Pancreas (tissue), 10 donors: ENCODE measurements at places on chromosomes 1 and 21. TPM values are rescaled to one million over a fixed set of nuclear protein-coding genes. Genes with fewer than 3 reads are reported as not detected.

Gene KIF14
- total RNA-seq, result 0.15 TPM

Gene VPS72
- total RNA-seq, result 29.0 TPM

- no peak for DNase-seq
- H3K36me3 ChIP-seq, result no peaks in the 10 kb centered on the region
- no peak overlapping the region for H3K4me3 ChIP-seq
- no peaks in the 10 kb centered on the region for H3K4me1 ChIP-seq
- H3K27me3 ChIP-seq, result no peaks in the 10 kb centered on the region
- no peak overlapping the region for H3K27ac ChIP-seq
These were observed 22.8 kb downstream of the OR10R2 start for GRCh38 chr1:158494796-158495195.

GRCh38 chr1:1528301-1529267, 11.8 kb downstream of the TMEM240 start:
- H3K4me1 ChIP-seq, result no peaks in the 10 kb centered on the region
- no peak for DNase-seq
- no peaks in the 10 kb centered on the region for H3K36me3 ChIP-seq
- H3K27ac ChIP-seq, result no peak overlapping the region
- H3K4me3 ChIP-seq, result no peak overlapping the region
- H3K27me3 ChIP-seq, result no peaks in the 10 kb centered on the region

DNA sequence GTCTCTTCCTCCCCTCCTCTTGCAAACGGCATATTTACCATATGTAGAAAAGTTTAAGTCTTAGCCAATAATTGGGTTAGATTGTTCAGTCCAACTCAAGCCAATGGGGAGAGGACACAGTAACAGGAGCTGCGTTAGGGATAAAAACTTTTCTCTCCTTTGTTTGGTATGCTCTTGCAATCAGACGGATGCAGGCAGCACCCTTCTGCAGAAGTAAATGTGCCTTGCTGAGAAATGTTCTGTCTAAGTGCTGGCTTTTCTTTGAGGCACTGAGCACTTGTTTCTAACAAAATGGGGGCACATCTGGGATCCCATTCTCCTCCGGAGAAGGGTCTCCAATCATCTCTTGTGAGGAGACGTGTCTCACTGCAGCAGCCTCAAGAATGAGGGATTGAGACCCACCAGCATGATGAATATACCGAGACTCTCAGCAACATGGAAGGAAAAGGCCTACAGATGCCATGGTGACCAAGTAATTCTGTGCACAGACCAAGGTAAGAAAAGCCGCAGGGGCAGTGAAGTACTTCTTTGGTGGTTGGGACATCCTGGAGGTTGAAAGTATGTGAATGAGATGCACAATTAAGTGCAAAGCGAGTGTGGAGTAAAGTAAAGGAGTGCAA, 20.7 kb upstream of the GNG4 start:
- no peak overlapping the region for H3K4me3 ChIP-seq
- H3K27me3 ChIP-seq, result no peaks in the 10 kb centered on the region
- H3K36me3 ChIP-seq, result no peaks in the 10 kb centered on the region
- DNase-seq, result no peak
- H3K4me1 ChIP-seq, result no peaks in the 10 kb centered on the region

DNA sequence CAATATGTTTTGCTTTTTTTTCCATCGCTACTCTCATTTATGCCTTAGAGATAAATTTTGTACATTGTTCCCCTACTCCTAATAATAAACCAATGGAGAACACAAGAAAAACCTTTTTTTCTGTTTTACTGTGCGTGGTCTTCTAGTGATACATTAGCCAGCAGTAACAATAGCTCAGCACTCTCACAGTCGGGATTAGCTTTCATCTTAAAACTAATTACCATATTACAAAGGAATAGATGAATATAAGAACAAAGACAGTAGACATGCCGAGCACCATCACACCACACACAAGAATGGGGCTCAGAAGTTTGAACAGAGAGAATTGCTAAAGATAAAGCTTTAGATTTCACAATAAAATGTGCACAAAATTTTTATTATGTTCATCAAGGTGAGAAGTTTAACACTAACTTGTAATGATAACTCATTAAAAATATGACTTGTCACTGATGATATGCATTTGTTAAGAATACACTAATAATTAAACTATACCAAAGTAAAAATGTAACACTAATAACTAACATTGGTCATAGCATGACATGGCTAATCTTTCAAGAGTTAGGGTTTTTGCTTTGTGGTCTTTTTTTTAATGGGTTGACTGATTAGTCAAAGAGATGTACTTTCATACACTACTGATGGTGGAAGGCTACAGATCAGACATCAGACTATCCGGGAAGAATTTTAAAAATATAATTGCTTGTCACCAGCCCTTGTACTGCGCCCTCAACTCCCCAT, 61.8 kb downstream of the EXTL2 start:
- no peaks in the 10 kb centered on the region for H3K4me1 ChIP-seq
- DNase-seq, result no peak
- H3K36me3 ChIP-seq, result no peaks in the 10 kb centered on the region
- H3K27ac ChIP-seq, result no peak overlapping the region

- H3K27me3 ChIP-seq, result no peaks in the 10 kb centered on the region
- H3K36me3 ChIP-seq, result no peaks in the 10 kb centered on the region
- peaks cover 10% of the 10 kb centered on the region for H3K4me1 ChIP-seq
- no peak for DNase-seq
- H3K27ac ChIP-seq, result no peak overlapping the region
These were observed 16.8 kb downstream of the ZBTB18 start for GRCh38 chr1:244067893-244068292.

DNA sequence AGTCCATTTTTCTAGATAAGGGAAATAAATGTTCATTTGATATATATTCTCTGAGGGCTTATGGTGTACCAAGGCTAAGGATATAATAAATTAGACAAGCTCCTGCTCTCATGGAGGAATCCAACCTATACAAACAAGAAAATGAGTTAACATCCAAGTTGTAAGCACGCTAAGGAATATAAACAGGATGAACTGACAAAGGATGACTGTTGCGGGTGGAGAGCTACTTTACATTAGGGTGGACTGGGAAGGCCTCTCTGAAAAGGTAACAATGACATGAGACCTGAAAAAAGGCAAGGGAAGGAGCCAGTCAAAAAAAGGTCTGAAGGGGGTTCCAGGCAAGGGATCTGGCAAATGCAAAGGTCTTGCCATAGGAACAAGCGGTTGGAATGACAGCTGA, 3.1 kb downstream of the BCAR3 start:
- H3K4me1 ChIP-seq, result no peaks in the 10 kb centered on the region
- H3K27me3 ChIP-seq, result no peaks in the 10 kb centered on the region
- no peak overlapping the region for H3K27ac ChIP-seq
- H3K4me3 ChIP-seq, result no peak overlapping the region
- DNase-seq, result no peak

Gene OR2L3
- not detected for total RNA-seq

DNA sequence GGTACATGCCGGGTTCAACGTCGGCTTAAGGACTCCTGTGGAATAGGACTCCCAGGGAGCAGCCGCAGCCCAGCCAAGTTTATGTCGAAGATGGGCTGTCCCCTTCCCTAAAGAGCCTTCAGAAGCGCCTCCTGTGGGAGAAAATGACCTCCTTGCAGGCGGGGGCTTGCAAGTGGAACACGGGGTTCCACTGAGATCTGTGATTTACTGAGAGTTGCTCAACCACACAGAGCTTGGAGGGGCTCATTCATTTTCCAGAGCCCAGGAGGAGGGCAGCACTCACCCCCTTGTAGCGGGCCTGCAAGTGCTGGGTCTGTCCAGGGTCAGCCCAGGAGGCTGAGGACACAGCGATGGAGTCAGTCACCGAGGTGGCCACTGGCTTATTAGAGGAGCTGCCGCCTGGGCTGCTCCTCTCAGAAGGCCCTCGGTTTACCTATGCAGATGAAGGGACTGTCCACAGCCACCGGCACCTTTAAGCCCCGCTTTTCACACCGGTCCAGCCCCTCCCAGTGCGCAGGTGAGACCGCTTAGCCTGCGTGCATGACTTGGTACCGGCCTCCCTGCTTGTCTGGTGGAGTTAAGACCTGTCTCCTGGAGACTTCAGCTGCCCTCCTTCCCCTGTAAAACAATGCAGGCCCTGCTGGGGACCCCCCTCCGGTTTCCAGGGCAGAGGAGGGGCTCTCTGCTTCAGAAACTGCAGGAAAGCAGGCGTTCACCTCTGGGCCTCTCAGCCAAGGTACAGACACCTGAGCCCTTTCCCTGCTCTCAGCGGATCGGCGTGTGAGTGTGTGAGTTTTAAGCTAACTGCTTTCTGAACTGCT, 57.5 kb downstream of the ATP5PO start:
- H3K4me1 ChIP-seq, result no peaks in the 10 kb centered on the region
- DNase-seq, result no peak
- no peak overlapping the region for H3K4me3 ChIP-seq
- no peaks in the 10 kb centered on the region for H3K36me3 ChIP-seq

DNA sequence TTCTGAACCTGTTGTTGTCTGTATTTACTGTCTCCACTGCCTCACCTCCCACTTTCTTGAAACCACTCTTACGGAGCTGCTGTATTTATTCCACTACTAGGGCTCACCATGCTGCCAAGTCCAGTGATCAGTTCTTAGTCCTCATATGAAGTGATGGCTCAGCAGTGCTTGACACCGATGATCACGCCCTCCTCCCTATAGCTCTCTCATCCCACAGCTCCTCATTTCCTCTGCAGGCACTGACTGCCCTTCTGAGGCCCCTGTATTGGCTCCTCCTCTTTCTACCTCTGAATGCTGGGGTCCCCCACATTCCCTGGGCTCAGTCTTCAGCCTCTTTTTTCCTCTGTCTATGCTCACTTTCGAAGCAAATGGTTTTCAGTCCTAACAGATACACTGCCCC, 3.4 kb downstream of the CLCA1 start:
- H3K27ac ChIP-seq, result no peak overlapping the region

Gene ZNF593OS
- total RNA-seq, result not detected

DNA sequence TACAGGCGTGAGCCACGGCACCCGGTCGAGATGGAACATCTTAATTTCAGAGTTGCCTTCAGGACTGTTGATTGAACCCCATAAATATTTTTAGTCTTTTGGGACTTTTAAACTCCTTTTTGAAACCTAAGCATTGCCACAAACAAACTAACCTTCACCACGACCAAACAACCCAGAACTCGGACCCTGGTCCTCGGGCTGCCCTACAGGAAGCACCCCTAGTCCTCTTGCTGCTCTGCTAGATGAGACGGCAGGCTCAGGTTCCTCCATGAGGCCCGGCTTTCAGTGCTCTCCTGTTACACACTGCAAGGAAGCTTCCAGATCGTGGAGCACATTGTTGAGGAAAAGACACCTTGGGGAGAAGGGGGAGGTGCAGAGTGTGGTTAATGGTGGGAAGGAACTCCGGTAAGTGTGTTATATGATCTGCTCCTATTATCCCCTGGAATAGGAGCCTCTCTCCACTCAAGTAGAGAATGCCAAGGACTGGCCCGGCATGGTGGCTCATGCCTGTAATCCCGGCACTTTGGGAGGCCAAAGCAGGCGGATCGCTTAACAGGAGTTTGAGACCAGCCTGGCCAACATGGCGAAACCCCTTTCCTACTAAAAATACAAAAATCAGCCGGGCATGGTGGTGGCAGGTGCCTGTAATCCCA, 5.7 kb downstream of the EPHX1 start:
- peak overlapping the region; percentile 83 for H3K27ac ChIP-seq
- H3K4me1 ChIP-seq, result peaks cover 82% of the 10 kb centered on the region
- no peaks in the 10 kb centered on the region for H3K36me3 ChIP-seq
- no peak overlapping the region for H3K4me3 ChIP-seq
- no peak for DNase-seq
- H3K27me3 ChIP-seq, result no peaks in the 10 kb centered on the region

Gene FAM78B
- total RNA-seq, result 0.66 TPM

DNA sequence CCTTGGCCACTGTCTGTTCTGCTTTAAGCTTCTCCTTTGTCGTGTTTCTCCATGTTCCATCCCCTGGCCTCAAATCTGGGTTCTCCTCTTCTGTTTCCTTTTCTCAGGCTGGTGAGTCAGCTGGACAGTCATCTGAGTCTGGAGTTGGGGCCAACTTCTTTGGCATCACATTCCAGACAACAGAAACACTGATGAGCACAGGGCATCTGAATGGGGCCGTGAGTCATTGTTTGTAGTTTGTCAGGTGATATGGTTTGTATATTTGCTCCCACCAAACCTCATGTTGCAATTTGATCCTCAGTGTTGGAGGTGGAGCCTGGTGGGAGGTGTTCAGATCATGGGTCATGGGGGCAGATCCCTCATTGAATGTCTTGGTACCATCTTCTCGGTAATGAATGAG, 14.3 kb upstream of the OLIG2 start:
- no peak overlapping the region for H3K4me3 ChIP-seq
- H3K27me3 ChIP-seq, result no peaks in the 10 kb centered on the region
- no peak overlapping the region for H3K27ac ChIP-seq
- no peaks in the 10 kb centered on the region for H3K36me3 ChIP-seq

DNA sequence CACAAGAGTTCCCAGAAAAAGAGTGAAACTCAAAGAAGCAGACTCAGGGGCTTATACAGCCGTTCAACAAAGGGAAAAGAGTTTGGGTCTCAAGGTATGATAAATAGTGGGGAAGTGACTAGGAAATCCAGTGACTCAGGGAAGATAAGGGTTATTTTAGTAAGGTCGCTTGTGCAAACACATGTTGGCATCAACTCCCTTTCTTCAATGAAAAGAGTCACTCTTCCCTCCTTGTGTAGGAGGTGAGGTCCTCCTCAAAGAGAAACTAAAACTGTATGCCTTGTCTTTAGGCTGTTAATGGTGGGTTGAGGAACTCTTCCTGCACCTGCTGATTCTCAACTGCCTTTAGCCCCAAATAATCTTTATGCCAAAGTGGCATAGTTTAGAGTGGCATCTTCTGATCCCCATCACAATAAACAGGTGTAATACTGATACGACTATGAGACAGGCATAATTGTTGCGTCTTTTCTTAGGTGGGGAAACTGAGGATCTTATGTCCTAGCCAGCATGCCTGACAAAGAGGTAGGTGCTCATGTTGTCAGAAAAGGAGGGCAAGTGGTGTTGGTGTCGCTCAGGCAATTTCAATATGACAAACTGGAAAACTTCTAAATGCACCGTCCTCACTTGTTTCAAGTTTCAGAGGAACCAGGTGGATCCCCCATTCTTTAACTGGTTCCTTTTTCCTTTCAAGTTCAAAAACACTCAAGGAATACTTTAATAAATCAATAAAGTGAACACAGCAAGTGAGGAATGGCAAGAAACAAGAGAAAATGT, 294.1 kb upstream of the RUNX1 start:
- no peak for DNase-seq
- no peaks in the 10 kb centered on the region for H3K4me1 ChIP-seq
- H3K4me3 ChIP-seq, result no peak overlapping the region
- H3K27me3 ChIP-seq, result no peaks in the 10 kb centered on the region
- no peaks in the 10 kb centered on the region for H3K36me3 ChIP-seq
- H3K27ac ChIP-seq, result no peak overlapping the region

DNA sequence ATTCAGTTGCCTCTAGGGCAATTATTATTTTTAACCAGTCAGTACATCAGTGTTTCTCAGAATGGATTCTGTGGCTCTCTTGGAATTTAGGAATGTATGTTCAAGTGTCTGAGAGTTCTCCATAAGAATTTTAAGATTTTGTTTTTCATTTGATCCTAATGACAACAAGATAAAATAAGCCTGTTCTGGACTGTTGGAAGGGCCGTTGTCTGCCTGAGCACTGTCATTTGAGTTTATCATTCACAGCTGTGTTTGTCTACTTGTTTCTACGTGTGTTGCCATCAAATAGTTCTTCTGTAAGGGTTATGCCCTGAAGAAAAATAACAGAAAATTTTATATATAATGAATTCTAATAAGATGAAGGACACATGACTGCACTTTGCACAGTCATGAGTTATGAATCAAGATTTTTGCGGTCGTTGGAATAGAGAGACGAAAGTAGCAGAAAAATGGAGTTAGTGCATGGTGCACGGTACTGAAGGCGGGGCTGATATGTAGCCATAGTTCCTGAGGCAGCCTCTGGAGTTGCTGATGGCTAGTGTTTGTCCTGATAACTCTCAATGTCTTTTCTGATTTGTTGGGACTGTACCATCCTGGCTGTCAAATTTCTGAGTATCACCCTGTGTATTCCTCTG, 92.5 kb downstream of the NOS1AP start:
- no peak overlapping the region for H3K27ac ChIP-seq
- peaks cover 12% of the 10 kb centered on the region for H3K4me1 ChIP-seq
- H3K27me3 ChIP-seq, result no peaks in the 10 kb centered on the region
- DNase-seq, result no peak
- no peaks in the 10 kb centered on the region for H3K36me3 ChIP-seq
